NCI-H1105 (cell line): ENCODE measurements at places on chromosomes 2 and 18.

- no peak for DNase-seq
These were observed 65.0 kb downstream of the SCG2 start for GRCh38 chr2:223537115-223537514.

DNA sequence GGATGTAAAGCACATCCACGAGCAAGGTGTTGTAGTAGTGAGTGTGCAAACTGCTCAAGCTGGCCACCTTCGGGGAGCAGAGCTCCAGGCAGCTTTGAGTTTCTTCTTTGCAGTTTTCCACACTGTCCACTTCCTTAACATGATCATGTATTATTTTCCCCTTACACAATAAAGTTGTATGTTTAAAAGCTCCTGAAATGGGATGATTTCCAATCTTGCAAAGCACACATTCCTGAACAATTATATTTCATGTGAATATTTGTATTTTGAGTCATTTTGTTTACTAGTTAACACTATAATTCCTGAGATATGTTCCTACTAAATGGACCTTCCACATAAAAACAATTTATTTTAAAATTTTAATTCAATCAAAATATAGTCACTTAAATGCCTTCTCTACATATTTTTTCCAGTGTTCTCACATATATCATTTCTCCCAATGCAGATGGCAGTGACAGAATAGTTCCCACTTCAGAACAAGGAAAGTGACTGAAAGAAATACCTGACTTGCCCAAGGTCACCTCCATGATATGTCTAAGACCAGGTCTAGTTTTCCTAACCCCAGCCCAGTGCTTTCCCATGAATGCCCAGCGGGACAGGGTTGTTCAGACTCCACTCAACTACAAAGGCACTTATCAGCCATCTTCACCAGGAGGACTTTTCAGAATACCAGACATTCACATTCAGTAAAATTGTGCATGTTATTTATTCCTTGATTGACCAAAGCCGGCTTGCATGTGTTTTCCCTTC lies 5.5 kb downstream of the CYB5A start:
- DNase-seq = no peak

DNA sequence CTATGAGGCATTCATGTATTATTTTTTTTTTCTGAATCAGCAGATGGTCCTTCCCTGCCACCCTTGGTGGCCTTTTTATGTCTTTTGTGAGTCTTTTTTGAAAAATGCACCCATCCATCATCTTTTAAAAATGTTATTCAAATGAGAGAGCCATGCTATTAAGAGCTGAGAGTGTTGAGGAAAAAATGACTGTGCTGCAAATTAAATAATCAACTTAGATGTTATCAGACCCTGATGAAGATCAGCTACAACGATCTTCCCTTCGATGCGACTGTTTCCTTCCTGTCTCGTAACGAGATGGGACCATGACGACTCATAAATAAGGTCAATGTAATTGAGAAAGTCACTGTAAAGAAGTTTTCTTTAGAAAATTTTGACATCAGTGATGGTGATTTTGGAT lies 44.4 kb downstream of the TRIB2 start:
- no peak for DNase-seq

DNA sequence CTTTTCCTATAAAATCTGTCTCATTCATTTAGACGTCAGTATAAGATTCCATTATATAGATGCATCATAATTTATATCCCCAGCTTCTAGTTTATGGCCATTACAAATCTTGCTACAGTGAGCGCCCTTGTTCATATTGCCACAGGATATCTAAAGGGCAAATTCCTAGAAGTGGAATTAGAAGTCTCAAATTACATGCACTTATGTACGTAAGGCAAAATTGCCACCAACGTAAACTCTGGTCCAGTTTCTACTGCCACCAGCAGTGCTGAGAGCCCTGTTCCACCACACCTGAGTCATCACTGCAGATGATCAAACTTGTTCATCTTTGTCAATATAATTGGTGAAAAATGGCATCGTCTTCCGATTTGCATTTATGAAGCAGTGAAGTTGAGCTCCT lies 90.9 kb upstream of the ID2 start:
- DNase-seq = no peak

DNA sequence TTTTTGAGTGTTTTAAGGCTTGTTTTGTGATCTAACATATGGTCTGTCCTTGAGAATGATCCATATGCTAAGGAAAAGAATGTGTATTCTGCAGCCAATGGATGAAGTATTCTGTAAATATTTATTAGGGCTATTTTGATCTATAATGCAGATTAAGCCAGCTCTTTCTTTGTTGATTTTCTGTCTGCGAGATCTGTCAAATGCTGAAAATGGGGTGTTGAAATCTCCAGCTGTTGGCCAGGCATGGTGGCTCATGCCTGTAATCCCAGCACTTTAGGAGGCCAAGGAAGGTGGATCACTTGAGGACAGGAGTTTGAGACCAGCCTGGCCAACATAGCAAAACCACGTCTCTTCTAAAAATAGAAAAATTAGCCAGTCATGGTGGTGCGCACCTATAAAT lies 132.7 kb downstream of the DIS3L2 start:
- DNase-seq = no peak

DNA sequence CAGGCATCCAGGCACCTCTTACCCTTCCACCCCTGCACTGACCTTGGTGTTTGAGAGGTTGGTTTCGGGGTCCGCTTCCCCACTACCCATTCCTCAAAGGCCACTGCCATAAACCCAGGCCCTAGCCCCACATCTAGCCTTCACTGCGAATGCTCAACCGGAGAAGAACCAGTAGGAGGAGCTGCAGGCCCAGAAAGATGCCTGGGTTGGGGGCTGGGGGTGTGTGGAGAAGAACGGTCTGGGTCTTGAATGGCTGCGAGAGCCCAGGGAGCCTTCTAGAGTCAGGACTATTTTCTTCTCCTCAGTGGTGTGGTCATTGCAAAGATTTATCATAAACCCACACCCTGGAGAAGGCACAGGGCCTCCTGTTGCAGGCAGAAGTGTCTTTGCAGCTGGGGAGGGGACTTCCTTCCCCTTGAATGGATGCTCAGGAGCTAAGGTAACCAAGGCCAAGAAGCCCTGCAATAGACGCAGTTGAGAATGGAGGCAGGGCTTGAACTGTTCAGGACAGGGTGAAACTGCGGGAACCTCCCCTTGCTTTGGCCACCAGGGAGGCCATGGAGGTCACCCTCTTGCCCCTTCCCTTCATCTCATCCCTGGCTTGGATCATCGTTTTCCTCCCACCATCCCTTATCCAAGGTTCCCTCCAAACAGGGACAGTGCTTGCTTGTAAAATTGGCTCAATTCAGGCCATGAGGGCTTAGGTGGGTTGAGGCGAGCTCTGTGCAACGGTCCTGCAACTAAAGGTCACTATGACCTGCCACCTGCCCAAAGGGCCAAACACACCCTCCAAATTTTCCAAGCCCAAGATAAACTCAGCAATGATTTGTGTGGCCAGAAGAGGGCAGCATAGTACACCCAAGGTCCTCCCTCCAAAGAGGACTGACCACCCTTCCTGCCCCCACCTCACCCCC lies 20.9 kb downstream of the THNSL2 start:
- DNase-seq = peak; percentile 31

- no peak for DNase-seq
These were observed at the start of gene LIMS2 for GRCh38 chr2:127675331-127676261. Gene LIMS2, minus strand, starts transcription at chr2:127675530. Its CDS starts 506 bp downstream, at chr2:127675024.

- no peak for DNase-seq
These were observed 909 bp downstream of the NFATC1 start for GRCh38 chr18:79396431-79397246.

- no peak for DNase-seq
These were observed 126.6 kb downstream of the CNTNAP5 start for GRCh38 chr2:124151691-124152090.

- DNase-seq = no peak
These were observed 61.8 kb downstream of the CXCR4 start for GRCh38 chr2:136055929-136056688.

DNA sequence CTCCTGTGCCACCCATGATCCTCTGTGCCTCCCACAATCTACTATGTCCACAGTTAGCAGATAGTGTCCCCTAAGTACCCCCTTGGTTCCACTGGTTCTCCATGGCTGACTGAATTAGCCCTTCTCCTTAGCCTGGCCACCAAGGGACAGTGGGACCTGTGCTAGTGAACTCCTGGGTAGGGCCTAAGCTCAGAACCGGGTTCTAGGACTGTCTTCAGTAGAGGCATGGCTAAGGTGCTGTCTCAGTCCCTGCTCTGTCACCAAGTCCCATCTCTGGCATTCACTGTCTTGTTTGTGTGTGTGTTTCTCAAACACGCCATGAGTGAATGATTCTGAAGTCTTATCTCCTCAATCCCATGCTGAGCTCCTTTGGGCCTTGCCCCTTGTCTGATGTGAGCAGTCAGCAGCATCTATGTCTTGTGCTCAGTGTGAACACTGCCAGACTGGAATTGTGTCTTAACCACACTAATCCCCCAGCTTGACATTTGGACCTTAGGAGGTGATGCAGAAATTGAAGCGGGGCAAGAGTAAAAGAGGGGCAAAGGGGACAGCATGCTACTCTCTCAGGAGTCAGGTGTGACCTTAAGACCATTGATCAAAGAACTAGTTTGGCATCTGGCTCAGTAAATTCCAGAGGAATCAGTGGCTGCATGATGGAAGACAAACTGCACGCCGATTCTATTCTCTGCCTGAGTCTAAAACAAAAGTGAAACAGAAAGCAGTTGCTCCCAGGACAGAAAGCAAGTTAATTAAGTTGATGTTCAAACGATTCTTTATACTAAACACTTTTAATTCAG lies 190.5 kb downstream of the ALPK2 start:
- DNase-seq = no peak

DNA sequence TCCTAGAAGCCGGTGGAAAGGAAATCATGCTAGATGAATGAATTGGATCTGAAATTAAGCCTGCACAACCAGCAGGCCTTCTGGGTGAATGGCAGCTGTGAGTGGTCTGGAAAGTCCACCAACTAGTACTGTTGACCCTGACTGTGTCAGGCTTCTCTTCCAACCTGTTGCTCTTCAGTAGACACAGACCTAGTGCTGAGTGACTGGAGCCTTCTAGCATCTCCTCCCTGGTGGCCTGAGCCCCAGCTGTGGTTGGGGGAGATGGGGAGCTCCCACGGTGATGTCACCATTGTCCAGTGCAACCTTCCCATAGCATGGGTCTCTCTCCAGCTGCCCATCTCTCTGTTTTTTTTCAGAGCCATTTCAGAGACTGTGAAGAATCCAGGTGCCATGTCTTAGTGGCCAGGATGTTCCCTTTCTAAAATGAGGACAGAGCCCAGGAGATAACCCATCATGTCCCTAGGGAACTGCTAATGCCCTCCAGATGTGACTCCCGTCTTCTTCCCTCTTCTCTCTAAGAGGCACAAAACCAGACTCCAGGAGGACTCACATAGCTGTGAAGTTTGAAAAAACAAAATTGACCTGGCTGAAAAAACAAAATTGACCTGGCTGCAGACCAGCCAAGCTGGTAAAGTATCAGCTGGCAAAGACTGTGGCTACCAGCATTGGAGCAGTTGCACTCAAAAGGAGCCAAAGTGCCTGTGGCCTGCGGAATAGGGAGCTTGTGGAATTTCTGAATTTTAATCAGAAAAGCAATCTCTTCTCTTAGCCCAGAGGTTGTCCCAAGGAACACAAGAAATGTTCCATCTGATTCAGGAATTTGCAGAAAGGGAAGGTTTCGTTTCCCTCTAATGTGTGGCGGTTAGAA lies 67.4 kb upstream of the RPL31 start:
- no peak for DNase-seq

DNA sequence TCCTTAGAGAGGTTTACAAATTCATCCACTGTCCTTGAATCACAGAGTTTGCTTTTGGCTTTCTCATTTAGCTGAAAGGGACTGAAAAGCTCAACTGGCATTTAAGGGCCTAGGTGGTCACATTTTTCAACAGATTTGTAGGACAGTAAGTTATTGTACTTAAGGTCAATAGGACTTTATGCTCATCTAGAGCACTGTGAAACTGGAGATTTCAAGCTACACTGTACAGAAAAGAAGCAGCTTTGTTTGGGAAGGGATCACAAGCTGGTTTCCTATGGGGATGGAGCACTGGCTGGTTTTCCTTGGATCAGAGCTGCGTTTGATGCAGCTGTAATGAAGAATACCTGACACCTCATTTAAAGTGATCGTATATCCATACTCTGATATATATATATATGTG lies 482.7 kb downstream of the FBXO15 start:
- DNase-seq = no peak

DNA sequence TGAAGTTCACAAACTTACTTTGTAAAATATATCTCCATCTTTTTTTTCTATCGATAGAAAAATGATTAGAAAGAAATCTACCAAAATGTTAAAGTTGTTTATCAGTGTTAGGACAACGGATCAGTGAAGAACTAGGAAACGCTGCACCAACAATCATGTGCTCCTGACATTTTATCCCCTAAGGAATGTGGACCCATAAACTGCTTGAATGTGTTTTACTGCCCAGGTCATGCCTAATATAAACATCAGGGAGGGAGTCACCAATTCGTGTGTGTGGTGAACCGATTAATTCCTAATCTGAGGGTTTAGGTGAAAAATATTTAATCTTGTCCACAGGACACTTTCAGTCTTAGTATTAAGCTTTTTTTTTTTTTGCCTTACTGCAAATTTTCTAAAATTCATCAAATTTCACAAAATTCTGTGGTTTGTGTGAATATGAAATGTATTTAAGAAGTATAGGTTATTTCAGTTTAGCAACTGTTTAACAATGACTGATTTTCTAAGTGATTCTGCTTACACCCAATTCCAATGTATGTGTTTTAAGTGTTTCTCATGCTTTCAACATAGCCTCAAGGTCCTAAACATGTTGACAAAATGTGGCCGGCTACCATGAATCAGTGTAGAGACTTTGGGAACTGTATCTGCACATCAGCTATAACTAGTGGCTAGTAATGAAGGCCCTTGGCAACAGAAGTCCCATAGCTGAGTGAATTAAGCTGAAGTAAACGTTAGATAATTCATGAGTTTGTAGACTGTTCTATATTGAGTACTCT lies 11.1 kb upstream of the KIDINS220 start:
- no peak for DNase-seq

- no peak for DNase-seq
These were observed 98.4 kb upstream of the SEC11C start for GRCh38 chr18:59041296-59041695.

DNA sequence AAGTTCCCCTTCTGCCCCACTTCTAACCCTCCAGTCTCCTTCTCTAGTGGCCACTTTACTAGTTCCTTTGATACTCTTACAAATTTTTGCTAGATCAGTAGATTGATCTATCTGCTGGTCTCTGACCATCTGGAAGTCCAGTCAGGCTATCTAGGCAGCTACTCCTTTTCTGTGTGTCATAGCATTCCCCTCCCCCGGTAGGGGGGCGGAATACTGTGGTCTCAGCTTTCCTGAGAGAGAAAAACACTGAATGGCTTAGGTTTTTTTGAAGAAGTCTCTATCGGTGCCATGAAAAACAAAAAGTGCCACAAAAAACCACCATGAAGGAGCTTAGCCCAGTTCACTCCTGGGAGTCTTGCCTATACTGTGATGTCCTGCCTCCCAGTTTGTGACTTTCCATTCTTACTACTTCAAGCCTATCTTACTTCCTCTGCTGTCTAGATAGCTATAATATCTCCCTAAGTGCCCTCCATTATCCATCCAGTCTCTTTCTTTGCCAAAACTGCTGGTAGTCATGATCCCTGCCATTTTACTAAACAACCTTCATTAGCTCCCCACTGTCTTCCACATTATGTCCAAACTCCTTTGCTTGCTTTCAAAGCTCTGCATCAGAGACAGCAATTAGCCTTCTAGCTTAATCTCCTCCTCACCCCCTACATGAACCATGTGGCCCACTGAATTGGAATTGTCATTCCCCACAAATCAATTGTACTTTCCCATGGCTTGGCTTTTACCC lies 29.9 kb downstream of the TPGS2 start:
- no peak for DNase-seq

GRCh38 chr2:200681697-200682096 lies 95.9 kb downstream of the AOX1 start:
- no peak for DNase-seq
